Kidney (tissue), 22 donors: ENCODE measurements at places on chromosomes 3 and 15. TPM values are rescaled to one million over a fixed set of nuclear protein-coding genes. Genes with fewer than 3 reads are reported as not detected.

- no peak for DNase-seq
Measured at GRCh38 chr15:35450492-35450891, 95.5 kb downstream of the DPH6 start.

- no peak for DNase-seq
Measured at GRCh38 chr3:131306242-131306641, 75.3 kb upstream of the NUDT16 start.

- DNase-seq, result no peak
Measured at GRCh38 chr3:174253940-174254339, 605.2 kb upstream of the NAALADL2 start.

DNA sequence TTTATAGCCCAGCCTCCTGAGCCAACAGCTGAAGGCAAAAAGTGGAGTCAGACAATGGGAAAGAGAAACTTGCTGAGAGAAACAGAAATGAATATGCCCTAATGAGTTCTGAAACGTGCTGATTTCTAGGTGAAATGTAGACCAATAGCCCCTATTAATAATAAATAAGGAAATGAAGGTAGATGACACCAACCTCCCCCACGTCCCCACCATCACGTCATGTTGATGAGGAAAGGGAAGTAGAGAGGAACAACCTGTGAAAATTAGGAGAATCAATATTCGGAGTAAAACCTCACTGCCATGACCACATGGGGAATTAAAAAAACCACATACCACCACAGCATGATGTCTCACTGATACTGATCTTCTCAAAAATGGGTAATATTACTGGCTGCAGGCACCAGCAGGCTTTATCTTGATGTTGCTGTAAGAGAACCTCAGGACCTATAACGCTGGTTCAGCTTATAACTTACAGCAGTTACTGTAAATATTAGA is 64.0 kb downstream of the KAT2B start:
- no peak for DNase-seq

DNA sequence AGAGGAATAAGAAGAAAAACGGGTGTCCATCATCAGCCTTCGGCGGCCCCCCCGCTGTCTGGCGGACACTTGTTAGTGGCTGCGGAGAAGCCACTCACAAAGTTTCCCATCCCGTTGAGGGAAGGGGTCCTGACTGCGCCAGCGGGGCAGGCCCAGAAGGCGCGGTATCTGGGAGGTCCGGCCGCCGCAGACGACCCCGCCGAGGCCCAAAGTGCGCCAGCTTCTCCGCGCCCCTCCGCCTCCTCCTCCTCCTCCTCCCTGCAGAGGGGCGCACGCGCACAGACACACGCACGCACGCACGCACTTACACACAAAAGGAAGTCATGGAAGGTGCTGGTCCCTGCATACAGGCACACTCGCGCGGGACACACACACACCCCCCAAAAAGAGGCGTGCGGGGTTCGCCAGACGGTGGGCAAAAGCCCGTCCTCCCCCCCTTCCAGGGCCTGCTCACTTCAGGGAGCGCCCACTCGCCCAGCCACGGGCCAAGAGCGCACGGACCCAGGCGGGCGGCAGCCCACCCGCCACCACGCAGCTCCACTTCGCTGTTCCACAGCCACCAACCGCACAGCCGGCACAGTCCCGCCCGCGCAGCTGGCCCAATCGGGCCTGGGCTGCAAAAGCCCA is 18.0 kb downstream of the ZNF148 start:
- DNase-seq, result peak; percentile 75

- DNase-seq, result no peak
Measured at GRCh38 chr3:27138005-27138404, 231.2 kb downstream of the NEK10 start.

- no peak for DNase-seq
Measured at GRCh38 chr3:126835472-126836219, 131.6 kb downstream of the CHCHD6 start.

- no peak for DNase-seq
Measured at GRCh38 chr3:24684506-24685023, 189.9 kb upstream of the THRB start.

GRCh38 chr15:75140080-75140879 is 61.4 kb upstream of the C15orf39 start:
- DNase-seq, result no peak

GRCh38 chr15:29377161-29377560 is 107.5 kb upstream of the NSMCE3 start:
- DNase-seq, result no peak

GRCh38 chr3:78368636-78369345 is 1328.9 kb downstream of the ROBO2 start:
- peak; percentile 5 for DNase-seq

DNA sequence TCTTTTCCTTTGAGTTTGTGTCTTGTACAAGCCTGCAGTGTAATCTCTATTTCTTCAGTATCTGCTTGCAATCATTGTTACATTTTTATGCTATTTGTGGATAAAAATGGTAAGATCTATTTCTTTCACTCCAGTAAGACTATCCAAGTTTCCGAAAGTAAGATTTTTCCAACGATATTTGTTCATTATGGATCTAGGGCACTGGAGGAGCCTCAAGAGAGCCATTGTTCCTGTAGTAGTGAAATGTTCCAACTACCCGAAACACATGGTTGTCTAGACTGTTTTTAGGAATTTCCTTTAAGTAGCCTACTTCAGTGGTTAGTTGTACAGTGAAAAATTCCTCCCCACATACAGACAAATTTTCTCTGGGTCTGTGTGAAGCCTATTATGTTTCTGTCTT is 597.4 kb downstream of the RSL24D1 start:
- no peak for DNase-seq

DNA sequence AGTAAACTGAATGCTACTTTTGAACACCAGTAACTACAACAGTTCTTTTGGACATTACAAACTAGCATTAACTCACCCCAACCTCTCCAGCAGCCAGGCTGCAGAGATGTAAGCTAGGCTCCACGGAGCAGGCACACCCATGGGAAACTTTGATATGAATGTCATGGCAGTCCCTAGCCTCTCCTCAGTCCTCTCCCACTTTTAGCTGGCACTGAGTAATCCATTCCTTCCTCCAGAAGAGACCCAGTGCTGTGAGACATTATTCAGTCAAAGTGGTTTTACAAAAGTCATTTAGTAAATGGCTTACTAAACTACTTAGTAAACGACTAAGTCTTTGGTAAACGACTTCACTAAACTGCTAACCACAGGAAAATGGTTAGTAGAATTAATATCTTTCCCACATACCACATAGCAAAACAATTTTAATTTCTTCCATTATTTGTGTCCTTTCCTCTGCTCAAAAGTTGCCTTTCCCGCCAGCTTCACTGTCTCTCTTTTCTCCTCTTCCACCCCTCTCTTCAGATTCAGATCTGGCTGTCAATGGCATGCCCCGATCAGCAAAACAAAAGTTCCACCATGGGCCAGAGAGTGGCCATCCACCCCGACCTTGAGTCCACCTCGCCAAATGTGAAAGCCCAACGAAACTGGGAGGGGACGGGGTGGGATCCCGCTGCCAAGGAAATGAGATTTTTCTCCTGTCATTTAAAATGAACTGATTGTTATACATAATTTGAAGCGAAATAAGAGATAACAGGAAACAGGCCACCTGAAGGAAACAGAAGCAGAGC is 67.5 kb upstream of the TJP1 start:
- DNase-seq, result no peak

GRCh38 chr15:85296615-85297402 is 83.6 kb upstream of the AKAP13 start:
- DNase-seq, result peak; percentile 83

- no peak for DNase-seq
Measured at GRCh38 chr15:40266828-40267304, 16.0 kb downstream of the ANKRD63 start.

DNA sequence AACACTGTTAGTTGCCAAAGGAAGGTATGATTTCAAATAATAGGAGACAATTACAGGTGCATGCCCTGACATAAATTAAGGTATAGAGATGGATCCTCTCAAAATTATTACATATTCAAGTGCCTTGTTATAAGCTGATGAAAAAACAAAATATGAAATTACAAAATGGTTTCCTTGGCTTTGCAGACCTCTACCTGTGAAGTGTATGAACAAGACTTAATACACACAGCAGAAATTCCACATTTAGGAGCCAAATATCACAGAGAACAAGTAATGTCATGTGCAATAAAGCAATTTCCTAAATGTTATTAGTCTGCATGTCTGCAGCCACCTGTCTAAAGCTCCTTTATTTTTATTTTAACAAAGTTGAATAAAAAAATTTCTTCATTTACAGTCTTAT is 151.5 kb downstream of the ALCAM start:
- DNase-seq, result no peak

- DNase-seq, result no peak
Measured at GRCh38 chr3:34065901-34066300, 267.5 kb downstream of the PDCD6IP start.

DNA sequence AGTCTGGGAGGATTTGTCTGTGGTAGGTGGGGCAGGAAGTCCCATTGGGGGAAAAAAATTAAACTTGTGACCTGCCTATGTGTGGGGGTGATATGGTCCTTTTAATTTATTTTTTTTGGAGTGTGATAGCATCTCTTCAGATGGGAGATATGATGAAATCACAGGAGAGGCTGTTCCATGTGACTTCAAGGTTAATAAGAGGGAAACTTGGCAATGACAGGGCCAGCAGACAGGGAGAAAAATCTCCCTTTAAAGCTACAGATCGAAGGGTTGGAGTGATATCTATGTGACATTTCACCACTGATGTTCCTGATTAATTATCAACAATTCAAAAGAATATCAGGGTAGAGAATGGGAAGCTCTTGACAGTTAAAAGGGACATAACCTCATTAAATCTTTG is 886.9 kb downstream of the TUSC7 start:
- no peak for DNase-seq

DNA sequence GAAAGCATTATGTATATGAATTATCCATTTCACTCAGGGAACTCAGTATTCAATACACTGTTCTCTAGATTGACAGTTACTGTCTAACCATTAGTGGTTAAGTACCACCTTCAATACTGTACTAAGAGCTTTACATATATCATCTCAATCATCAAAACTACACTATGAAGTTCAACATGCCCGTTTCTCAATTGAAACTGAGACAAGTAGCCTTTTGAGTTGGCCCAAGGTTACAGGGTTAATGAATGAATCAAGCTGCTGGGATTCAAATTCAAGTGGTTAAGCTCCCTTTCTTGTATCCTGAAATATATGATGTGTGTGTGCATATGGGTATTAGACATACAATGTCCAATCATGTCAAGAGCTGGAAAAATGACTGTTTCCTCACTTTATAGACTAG is 5.8 kb downstream of the TASOR start:
- no peak for DNase-seq

DNA sequence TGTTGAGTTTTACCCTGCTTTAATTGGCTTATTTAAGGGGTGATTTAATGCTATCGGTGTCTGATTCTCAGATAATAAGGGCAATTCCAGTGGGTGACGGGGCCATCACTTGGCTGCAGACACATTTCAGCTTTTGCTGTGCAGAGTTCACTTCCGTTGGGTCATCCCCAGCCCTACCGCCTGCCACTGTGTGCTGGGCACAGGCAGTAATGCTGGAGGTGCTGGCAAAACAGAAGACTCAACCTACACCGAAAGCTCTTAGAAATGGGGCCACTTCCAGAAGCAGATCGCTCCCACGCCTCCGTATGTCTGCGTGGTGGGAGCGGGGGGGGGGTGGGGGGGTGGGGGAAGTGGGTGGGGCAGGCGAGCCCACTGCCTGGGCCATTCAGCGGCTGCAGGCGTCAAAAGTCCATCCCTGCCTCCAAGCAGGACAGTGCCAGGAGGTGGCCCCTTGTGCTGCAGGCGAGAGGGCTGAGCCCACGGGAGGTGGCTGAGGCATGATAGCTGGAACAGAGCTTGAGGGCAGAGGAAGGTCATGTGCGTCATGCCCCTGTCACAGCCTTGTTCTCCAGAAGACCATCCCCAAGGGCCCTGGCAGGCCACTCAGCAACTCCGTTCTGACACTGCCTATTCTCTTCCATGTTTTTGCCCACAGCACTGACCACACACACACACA is 128.3 kb downstream of the ATP10A start:
- DNase-seq, result peak; percentile 27

GRCh38 chr3:20079621-20080020 is 39.4 kb downstream of the KAT2B start:
- no peak for DNase-seq

DNA sequence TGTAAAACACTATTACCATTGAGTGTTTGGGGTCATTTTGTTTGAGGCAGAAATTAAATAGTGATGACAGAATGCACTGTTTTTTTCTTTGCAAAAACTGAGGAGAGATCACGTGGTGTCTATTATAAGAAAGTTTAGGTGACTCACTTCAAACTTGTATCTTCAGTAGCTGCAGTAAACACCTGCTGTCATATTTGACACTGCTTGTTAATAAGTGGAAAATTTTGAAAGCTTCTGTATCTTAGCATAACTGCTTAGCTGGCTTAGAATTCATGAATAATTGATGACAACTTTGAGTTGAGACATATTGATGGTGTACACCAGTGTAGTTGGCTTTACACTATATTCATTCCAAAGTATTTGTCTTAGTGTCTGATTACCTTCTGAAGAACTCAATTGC is 29.7 kb upstream of the MDFIC2 start:
- no peak for DNase-seq

DNA sequence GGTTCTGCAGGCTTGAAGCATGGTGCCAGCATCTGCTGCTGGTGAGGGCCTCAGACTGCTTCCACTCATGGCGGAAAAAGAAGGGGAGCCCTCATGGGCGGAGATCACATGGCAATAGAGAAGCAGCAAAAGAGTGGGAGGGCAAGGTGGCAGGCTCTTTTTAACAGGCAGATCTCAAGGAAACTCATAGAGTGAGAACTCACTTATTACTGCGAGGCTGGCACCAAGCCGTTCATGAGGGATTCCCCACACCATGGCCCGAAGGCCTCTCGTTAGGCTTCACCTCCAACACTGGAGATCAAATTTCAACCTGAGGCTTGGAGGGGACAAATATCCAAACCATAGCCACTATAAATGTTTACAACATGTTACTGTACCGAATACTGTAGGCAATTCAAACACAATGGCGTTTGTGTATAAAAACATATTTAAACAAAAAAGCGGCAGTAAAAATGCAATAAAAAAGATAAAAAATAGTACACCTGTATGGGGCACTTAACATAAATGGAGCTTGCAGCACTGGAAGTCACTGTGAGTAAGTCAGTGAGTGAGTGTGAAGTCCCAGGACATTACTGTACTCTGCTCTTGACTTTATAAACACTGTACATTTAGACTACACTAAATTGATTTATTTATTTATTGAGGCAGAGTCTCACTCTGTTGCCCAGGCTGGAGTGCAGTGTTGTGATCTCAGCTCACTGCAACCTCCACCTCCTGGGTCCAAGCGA is 18.8 kb upstream of the MOBP start:
- DNase-seq, result no peak

- no peak for DNase-seq
Measured at GRCh38 chr3:184884359-184885017, 72.5 kb downstream of the VPS8 start.

The NLGN1 gene
- 0.49 TPM for polyA plus RNA-seq

The GCNT3 gene
- polyA plus RNA-seq, result 4.5 TPM

The MITF gene
- 14.1 TPM for polyA plus RNA-seq

The XCR1 gene
- polyA plus RNA-seq, result not detected

The TTLL13 gene
- polyA plus RNA-seq, result 0.88 TPM

The RAB5A gene
- polyA plus RNA-seq, result 27.6 TPM

The CIDEC gene
- not detected for polyA plus RNA-seq

The CACNA2D2 gene
- polyA plus RNA-seq, result 6.0 TPM

The CYP1A2 gene
- polyA plus RNA-seq, result not detected

The RASL12 gene
- 6.7 TPM for polyA plus RNA-seq

The RARRES1 gene
- 10.3 TPM for polyA plus RNA-seq

The PAK6 gene
- polyA plus RNA-seq, result 8.1 TPM
